ENCODE measurements at places on chromosomes 12 and 14. TPM values are rescaled to one million over a fixed set of nuclear protein-coding genes. Genes with fewer than 3 reads are reported as not detected.

The GYS2 gene
- not detected for total RNA-seq

The OR4E2 gene
- not detected for total RNA-seq

The LYZ gene
- total RNA-seq: not detected

The CIDEB gene
- 1.3 TPM for total RNA-seq

The CLMN gene
- total RNA-seq: 0.43 TPM

The OR4K5 gene
- not detected for total RNA-seq

The TFCP2 gene
- 7.8 TPM for total RNA-seq

The MTA1 gene
- total RNA-seq: 52.7 TPM

The SLC7A7 gene
- total RNA-seq: 3.9 TPM

The KIF21A gene
- 7.1 TPM for total RNA-seq

GRCh38 chr12:98490501-98491453, 24.6 kb upstream of the TMPO start:
- DNase-seq: peak; percentile 89

GRCh38 chr12:26134540-26134939, 9.7 kb upstream of the BHLHE41 start:
- DNase-seq: no peak

GRCh38 chr14:101233021-101233366, 328.3 kb upstream of the DIO3 start:
- no peak for DNase-seq

DNA sequence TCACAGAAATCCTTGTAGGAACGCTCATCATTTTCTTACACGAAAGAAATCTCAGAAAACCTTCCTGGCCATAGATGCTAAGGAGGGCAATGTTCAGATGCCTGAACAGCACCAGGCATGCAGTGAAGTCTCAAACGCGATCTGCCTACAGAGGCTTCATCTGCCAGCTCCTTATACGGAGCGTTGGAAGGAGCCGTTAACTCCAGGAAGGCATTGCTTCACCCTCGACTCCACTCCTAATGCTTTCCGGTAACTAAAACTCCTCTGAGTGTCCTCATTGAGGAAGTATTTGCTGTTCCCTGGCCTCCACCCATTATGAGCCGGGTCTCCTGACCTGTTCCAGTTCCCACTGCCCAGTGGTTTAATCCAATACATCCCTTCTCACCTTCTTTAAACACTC, 502.7 kb downstream of the BCL11B start:
- no peak for DNase-seq

DNA sequence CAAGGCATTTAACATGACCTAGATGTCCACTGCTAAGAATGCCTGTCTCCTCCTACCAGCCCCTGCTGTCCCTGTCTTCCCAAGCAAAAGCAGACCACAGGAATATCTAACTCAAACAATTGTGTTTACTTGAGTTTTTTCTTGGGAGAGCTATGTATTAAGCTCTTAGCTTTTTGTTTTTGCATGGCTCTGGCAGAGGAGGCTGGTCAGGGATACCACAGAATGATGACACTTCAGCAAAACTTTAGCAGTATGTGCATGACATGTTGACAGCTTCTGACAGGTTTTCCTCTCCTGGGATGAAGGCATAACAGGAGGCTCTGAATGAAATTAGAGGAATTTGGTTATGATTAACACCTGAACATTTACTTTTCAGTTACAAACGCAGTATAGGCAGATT, 6.9 kb downstream of the TMBIM6 start:
- DNase-seq: no peak

GRCh38 chr14:58060077-58060476, 91.9 kb downstream of the ARMH4 start:
- DNase-seq: no peak

DNA sequence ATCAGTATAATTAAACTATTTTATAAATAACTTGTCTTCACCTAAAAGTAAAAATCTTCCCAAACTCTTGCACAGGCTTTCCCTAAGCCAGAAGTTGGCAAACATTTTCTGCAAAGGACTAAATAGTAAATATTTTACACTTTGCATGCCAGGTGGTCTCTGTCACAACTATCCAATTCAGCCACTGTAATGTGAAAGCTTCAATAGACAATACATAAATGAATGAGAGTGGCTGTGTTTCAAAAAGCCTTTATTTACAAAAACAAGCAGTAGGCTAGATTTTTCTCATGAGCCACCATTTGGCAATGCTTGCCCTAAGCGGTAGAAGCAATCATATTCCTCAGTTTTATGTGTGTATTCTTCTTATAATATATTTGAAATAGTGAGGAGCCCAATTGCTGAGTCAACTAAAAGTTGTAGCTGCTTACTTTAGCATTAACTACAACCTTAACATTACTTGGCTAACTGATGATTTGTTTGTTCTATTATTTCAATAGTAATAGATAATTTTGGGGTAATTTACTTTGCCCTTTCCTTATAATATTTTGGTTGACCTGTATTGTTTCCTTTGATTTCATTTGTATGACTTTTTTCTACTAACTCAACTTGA, 236.0 kb upstream of the SYT1 start:
- no peak for DNase-seq

GRCh38 chr14:70808416-70809224, 693 bp downstream of the MAP3K9 start:
- DNase-seq: no peak

- no peak for DNase-seq
Measured at GRCh38 chr12:23753628-23754365, 195.7 kb downstream of the SOX5 start.

DNA sequence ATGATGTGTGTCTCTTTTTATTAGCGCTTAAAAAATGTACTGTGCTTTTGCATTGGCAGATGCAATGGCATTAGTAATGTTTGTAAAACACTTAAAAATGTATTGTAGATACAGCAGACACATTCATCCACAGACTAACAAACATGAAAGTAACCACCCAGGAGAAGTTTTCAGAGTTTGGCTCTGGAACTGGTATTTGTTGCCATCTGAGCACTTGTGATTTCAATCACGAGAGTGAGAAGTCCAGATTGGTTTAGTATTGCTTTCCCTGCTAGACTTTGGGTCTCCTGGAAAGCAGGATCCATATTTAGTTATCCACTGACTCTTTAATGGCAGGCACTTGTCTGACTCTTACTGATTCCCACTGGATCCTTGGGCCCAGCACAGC, 13.2 kb downstream of the RASSF8 start:
- DNase-seq: no peak

DNA sequence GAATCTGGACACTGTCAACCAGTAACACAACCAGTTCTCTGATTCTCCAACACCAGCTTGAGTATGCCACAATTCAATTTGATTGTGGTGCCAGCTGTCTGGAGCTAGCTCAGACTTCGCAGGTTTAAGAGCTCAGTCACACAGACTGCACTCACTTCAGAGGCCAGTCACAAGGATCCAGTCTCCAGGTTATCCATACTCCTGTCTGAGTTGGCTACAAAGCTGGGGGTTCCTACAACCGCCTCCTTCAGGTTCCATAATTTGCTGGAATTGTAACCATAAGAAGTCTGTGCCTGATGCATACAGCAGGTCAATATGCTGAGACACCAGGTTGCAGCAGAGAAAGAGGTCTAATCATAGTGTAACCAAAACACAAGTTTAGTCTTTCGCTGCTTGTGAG, 70.5 kb upstream of the CPSF6 start:
- DNase-seq: no peak

GRCh38 chr12:52308806-52309425, 12.3 kb downstream of the KRT83 start:
- DNase-seq: no peak

- no peak for DNase-seq
Measured at GRCh38 chr14:98580131-98580678, 691.8 kb downstream of the BCL11B start.

DNA sequence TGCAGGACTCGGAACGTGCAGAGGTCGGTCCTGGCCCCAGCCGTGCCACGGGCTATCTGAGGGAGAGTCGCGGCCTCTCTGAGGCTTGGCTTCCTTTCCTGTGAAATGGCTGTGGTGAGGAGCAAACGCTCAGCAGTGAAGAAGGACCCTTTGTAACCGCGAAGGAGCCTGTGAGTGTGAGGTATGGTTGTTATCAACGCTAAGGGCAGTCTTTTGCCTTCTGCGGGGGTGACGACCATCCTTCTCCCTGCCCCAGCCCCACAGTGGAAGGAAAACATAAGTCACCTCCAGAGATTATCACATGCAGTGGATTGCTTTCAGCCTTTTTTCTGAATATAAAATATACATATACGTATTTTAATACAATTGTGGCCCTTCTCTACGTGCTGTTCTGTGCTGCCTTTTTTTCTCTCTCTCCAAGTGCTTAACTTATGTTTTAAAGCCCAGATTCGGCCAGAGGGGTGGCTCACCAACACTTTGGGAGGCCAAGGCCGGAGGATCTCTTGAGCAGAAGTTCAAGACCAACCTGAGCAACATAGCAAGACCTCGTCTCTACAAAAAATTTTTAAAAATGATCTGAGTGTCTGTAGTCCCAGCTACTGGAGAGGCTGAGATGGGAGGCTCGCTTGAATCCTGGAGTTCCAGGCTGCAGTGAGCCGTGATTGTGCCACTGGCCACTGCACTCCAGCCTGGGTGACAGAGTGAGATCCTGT, 17.4 kb downstream of the TAMALIN start:
- DNase-seq: no peak

DNA sequence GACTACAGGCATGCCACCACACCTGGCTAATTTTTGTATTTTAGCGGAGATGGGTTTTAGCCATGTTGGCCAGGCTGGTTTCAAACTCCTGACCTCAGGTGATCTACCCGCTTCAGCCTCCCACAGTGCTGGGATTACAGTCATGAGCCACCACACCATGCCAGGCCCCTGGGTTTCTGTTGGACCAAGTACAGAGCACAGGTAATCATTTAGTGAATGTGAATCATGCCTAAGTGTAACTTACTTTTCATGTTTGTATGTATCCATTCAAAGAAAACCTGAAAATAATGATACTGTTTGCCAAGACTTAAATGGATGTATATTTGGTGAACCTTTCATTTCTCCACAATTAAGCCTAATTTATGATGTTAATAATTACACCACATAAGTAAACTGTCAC, 65.9 kb downstream of the FGD6 start:
- DNase-seq: no peak

DNA sequence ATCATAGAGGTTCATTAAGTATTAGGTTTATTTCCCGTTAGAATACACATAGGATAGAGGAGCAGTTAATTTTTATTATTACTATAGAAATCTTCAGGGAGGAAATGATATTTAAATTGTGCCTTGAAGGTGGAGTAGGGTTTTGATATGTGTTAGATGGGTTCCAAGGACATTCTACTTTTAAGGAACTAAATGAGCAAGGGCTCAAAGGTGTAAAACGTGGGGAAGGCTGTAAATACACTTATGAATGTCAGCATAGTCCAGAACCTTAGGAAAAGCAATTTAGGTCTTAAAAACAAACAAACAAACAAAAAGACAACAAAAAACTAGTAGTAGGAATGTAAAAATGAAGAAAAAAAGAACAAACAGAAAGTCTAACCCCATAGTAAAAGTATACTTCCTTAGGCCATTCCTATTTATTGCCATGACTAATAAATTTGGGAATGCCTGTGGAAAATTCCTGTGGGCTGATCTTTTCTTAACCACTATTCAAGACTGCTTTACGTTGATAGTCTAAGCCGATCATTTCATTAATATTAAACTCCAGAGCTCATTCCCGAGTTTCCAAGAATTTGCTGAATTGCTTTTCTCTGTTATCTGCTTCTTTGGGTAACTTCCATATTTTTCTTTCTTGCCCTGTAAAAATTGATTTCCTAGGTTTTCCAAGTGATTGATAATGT, 180.3 kb downstream of the RAD51B start:
- peak; percentile 93 for DNase-seq

DNA sequence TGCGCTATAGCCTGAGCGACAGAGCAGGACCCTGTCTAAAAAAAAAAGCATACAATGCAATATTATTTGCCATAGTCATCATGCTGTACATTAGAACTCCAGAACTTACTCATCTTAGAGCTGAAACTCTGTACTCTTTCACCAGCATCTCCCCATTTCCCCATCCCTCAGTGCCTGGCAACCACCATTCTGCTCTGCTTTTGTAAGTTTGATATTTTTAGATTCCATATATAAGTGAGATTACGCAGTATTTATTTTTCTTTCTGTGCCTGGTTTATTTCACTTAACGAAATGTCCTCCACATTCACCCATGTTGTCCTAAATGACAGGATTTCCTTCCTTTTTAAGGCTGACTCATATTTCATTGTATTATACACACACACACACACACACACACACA, 121.8 kb downstream of the BBS10 start:
- peak; percentile 70 for DNase-seq

DNA sequence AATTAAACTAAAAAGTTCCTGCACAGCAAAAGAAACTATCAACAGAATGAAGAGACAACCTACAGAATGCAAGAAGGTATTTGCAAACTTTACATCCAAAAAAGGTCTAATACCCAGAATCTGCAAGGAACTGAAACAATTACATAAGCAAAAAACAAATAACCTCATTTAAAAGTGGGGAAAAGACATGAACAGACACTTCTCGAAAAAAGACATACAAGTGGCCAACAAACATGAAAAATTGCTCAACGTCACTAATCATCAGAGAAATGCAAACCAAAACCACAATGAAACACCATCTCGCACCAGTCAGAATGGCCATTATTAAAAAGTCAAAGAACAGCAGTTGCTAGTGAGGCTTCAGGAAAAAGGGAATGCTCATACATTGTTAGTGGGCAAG, 15.2 kb downstream of the PDE6H start:
- DNase-seq: no peak

GRCh38 chr12:4135919-4136605, 137.5 kb upstream of the CCND2 start:
- DNase-seq: peak; percentile 61

- peak; percentile 87 for DNase-seq
Measured at GRCh38 chr14:61528591-61529021, 166.7 kb upstream of the HIF1A start.
